Central memory CD4-positive, alpha-beta T cell (primary cell): ENCODE measurements at places on chromosomes 16 and 17.

DNA sequence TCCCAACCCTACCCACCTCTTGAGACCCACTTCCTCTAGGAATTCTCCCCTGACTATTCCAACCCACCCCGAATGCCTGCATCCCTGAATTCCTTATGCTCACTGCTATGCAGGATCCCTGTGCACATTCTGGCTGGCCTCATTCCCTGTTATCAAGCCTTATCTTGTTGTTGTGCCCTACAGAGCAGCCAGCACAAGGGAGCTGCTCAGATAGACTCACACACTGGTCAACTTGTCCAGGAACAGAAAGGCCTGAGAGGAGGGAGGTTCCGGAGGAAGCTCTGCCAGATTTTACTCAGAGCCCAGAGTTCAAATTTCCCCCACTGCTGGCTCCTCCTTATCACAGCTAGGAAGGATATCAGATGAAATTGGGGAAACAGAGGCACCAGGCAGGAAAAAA is 24.8 kb upstream of the MYO18A start:
- no peak for DNase-seq

GRCh38 chr16:70790815-70791214 is 10.1 kb downstream of the VAC14 start:
- no peak for DNase-seq

GRCh38 chr16:86970279-86970678 is 346.9 kb downstream of the C16orf95 start:
- DNase-seq = no peak

DNA sequence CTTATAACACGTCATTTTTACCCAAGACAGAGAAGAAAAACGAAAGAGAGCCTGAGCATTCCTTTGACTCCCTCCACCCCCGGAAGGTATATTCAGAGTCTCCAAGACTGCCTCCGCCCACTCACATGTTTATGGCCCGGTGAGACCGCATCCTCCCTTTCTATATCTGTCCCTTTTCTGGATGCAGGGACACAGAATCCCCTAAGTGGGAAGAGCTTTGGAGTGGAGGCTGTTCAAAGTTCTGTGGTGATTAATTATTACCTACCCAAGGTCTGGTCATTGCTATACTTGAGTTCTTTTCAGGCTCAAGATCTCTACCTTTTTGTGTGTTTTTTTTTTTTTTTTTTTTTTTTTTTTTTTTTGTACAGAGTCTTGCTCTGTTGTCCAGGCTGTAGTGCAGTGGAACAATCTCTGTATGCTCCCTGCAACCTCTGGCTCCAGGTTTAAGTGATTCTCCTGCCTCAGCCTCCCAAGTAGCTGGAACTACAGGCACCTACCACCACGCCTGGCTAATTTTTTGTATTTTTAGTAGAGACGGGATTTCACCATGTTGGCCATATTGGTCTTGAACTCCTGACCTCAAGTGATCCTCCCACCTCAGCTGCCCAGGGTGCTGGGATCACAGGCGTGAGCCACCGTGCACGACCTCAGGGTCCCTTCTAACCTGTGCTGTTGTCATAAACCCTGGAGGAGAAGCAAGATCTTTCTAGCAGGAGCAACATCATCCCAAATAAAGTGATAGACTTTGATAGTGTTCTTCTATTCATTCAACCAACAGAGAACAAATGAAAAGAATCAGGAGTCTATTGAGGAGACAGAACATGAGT is 407.1 kb downstream of the WWOX start:
- DNase-seq = no peak

DNA sequence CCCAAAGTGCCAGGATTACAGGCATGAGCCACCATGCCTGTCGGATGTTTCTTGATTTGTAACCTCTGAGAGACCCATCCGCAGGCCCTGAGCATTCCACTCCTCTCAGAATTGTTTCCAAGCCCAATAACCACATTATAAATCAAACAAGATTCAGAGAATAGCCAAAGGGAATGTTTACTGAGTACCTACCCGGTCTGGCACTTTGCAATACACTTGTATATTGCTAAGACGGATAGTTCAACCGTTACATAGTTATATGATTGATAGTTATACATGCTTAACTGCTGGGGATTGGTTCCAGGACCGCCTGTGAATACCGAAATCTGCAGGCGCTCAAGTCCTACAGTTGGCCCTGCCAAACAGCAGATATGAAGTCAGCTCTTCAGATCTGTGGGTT is 3.0 kb upstream of the KAT8 start:
- DNase-seq = no peak
